CD14-positive monocyte (primary cell): ENCODE measurements at places on chromosomes 5 and 9.
A peak's percentile ranks its signal among the peaks of the same experiment; 100 is the strongest.

DNA sequence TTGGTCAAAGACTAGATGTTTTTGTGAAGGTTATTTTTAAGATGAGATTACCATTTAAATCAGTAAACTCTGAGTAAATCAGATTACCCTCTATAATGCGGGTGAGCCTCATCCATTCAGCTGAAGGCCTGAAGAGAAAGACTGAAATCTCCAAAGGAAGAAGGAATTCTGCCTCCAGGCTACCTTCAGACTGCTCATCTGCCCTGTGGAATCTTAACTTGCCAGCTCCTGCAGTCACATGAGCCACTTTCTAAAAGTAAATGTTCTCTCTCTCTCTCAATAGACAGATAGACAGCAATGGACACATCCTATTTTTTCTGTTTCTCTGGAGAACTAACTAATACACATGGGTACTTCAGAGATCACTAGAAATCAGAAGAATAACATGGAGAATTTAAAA is 182.8 kb downstream of the CFAP90 start:
- no peak for DNase-seq

GRCh38 chr5:135156337-135156714 is 122.3 kb upstream of the PITX1 start:
- DNase-seq = no peak

DNA sequence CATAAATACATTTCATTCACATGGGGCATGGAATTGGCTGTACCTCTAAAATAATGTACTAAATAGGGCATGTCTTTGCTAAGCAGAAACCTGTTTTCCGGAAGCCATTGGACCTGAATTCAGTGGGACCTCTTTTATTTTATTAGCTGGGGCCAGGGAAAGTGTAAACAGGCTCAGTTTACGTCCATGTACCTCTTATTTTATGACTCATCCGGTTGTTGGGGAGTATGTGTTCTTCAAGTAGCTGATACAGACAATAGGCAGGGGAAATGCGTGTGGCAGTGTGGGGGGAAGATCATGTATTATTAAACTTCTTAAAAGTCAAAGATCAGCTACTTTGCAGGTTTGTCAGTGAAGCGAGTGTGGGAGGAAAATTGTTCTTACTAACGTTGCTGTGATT is 1.4 kb upstream of the GDNF start:
- no peak for DNase-seq

DNA sequence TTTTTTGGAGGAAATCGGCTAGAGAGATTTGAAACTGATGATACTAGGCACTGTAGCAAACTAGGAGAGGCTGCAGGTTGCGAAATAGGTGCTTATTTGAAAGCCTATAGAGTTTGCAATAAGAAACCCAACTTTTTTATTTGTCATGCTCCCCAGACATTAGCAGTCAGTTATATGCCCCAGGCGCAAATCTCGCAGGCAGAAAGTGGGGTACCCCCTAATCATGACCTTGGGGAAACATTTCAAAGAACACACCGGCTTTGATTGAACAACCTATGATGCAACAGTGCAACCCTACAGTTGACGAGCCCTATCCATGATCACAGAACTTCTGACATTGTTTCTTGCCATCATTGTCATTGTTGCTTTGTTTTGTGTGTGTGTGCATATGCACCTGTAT is 510.5 kb downstream of the RAB3C start:
- no peak for DNase-seq

- DNase-seq = peak; percentile 92
These were observed 1.2 kb downstream of the ST8SIA4 start for GRCh38 chr5:100901821-100902341.

GRCh38 chr9:14056316-14056861 is 257.6 kb downstream of the NFIB start:
- no peak for DNase-seq

GRCh38 chr9:18118268-18118667 is 355.7 kb upstream of the ADAMTSL1 start:
- no peak for DNase-seq

GRCh38 chr9:81787747-81788632 is 98.6 kb upstream of the TLE1 start:
- DNase-seq = no peak

DNA sequence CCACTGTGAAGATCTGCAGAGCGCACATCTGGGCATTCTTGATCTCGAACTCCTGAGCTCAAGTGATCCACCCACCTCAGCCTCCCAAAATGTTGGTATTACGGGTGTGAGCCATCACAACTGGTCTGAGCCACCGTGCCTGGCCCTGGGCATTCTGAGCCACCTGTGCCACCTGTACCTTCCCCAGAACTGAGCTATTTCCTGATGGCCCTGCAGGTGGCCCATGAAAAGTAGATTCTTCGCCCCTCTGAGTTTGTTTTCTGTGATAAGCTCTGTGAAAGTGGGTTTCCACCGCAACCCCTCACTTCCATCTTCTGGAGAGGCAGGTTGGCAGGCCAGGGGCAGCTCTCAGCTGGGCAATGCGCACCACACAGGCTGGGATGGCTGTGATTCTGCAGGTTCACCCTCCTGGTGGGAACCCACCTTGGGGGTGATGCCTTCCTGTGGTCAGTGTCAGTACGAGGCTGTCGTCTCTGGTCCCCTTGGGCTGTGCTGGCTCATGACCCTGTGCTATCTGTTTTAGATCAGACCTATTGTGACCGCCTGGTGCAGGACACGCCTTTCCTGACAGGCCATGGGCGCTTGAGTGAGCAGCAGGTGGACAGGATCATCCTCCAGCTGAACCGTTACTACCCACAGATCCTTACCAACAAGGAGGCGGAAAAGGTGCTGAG is 11.3 kb downstream of the CARD19 start:
- no peak for DNase-seq

GRCh38 chr5:93208141-93208751 is 372.8 kb downstream of the NR2F1-AS1 start:
- no peak for DNase-seq

DNA sequence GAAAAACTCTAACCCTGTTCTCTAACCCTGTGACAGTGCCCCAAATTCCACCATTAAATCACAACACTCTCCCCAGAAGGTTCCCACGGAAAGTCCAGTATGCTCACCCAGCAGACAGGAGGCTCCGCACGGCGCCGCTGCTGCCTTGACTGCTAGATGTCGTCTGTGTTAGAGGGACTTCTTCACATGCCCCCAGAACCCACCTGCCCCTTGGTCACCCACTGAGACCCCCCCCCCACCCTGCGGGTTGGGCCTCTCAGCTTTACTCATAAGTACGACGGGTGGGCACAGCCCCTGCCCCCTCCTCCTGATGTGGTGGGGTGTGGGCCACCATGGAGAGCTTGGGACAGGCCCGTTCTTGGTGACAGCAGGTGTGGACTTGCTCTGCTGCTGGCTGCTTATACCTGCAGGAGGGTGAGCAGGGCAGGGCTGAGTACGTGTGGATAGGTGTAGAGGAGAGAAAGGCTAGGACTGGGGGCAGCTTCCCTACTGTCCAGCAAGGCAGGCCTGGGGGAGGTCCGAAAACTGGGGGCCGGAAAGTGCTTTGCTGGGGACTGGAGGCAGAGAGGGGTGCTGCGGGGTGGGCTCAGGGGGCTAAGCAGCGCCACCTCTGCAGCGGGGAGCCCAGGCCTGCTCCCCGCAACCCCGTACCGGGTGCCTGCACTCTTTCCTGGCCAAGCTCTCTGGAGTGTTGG is 57.5 kb upstream of the OLFM1 start:
- no peak for DNase-seq

- peak; percentile 93 for DNase-seq
These were observed 107.3 kb upstream of the SARDH start for GRCh38 chr9:133845440-133845839.

DNA sequence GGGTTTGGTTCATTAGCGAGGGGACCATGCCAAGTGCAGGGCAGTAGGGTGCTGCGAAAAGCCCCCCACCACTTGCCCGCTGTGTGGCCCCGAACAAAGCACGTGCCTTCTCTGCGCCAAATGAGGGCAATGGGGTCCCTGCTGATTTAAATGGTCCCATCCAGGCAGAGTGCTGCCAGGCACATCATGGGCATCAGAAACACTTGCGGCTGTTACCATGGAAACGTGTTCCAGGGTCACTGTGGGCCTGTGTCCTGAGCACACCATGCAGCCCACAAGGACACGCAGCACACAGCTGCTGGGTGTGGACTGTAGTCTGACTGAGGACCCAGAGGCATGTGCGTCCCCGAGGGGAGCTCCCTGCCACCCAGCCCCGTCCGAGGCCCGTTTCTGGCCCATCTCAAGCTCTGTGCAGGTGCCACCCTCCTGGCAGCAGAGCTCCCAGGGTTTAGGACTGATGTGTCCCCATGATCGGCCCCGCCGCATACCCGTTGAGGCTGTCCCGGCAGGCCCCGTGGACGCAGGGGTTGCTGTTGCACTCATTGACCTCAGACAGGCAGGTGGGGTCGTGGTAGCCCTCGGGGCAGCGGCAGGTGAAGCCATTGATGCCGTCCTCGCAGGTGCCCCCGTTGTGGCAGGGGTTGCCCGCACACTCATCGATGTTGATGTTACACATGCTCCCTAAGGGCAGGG is 31.3 kb upstream of the SEC16A start:
- DNase-seq = no peak

- DNase-seq = no peak
These were observed 77.1 kb upstream of the CNTLN start for GRCh38 chr9:17057729-17058128.

DNA sequence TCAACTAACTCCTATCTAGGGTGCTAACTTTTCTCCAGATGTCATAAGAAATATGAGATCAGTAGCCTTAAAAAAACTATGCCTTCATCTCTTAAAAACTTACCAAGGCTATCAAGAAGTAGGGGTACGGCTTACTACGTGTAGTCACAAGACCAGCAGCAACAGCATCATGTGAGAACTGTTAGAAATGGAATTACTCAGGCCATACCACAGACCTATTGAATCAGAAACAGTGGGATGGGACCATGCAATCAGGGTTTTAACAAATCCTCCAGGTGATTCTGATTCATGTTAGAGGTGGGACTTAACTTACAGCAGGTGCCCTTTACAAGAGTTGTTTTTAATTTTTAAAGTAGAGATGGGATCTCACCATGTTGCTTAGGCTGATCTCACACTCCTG is 4.6 kb downstream of the IFNE start:
- no peak for DNase-seq

DNA sequence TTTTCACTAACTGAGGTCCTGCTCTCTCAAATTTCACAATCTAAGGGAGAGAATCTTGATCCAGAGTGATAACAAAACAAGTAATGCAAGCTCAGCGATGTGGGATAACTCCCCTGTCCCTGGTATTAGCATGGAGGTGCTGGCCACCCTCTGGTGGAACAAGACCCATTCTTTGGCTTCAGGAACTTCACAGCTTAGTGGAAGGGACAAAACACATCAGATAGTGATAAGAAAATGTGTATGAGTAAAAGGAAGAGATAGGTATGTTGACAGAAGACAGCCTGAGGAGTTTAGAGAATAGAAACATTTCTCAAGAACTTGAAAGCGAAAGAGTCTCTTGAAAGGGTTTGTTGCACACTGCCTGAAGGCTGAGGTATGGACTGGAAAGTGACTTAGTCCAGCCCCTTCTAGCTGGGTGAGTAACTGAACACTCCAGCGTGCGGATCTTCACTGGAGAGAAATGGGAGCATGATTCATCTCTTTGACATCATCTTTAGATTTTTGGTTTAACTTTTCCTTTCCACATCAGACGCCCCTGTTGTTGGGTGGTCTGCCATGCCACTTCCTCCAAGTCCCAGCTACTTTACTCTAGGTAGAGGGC is 25.4 kb upstream of the ZSWIM6 start:
- DNase-seq = peak; percentile 57

DNA sequence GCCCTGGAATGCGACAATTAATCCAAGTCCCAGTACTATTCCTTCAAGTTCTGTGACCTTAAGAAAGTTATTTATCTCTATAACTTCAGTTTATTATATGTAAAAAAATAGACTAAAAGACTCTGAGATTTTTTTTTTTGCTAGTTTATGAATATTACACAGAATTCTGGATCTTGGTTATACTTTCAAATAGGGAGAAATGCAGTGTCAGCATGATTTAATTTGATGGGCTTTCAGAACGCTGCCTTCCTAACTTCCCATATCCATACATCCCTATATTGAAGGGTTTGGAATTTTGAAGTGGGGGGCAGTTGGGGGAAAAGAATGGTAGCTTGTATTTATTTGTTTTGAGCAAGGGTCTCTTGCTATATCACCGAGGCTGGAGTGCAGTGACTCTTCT is 98.4 kb upstream of the MEGF10 start:
- DNase-seq = no peak

- peak; percentile 61 for DNase-seq
These were observed 36.7 kb upstream of the ARRDC3 start for GRCh38 chr5:91419571-91420537.

- DNase-seq = no peak
These were observed 70.6 kb upstream of the CCNG1 start for GRCh38 chr5:163366757-163367156.

DNA sequence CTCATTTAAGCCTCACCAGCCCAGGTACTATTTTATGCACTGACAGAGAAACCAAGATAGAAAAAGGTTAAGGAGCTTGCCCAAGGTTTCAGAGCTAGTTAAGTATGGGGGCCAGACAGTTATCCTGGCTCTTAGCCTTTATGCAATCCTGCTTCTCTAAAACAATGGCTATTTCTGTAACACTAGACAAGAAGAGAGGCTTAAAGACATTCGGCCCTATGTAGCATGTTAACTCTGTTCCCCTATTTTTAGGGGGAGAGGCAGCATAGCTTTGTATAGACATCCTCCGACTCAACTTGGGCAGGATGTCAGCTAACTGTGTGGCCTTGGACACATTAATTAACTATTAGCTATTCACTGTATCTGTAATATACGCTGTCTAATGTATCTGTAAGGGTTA is 54.6 kb downstream of the LHFPL2 start:
- DNase-seq = peak; percentile 45

GRCh38 chr5:35030426-35031100 is 17.2 kb downstream of the AGXT2 start:
- DNase-seq = no peak

DNA sequence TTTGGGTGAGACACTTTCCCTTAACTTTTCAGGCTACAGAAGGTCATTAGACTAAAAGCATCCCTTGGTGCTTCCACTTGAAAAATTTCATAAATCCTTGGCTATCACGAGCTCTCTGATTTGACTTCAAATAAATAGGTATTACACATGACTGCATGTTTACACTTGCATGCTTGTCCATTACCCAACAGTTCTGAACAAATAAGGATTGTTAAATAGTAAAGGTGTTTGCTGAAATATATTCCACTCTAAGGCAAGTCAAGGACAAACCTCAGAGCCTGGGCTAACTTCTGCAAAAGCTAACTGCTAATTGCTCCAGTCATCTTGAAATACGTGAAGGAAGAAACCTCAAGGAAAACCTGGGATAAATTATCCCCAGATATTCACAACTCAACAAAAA is 14.5 kb downstream of the FBXW2 start:
- DNase-seq = no peak

- DNase-seq = no peak
These were observed 426.2 kb downstream of the ANXA1 start for GRCh38 chr9:73577848-73578247.
